ENCODE measurements at places on chromosomes 3 and 15.

DNA sequence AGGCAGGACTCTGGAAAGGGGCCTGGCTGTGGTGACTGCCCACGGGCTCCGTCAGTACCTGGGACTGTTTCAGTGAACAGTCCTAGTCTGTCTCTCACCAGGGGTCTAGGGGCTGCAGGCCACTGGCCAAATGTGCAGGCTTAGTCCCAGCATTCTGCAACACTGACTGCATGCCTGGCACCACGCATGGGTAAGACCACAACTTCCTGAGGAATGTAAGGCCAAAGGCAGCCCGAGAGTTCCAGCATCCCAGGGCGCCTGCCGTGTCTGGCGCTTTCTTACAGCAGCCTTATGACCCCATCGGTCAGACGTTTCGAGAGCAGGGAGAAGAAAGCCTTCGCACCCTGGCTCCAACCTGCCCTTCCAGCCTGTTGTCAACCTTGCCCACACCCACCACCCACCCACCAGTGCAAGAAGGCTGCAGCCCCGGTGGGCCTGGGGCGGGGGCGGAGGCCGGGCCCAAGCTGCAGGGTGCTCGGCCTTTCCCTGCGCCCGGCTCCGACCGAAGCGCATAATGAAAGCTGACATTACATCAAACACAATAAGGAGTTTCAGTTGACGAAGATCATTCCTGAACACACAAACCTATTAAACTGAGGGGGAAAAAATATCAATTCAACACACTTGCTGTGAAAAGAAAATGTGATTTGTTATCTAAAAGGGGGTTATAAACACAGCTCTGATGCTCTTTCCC, 29.5 kb upstream of the TMEM115 start:
- no peak for DNase-seq

GRCh38 chr3:12828751-12829150, 12.6 kb downstream of the RPL32 start:
- no peak for DNase-seq

DNA sequence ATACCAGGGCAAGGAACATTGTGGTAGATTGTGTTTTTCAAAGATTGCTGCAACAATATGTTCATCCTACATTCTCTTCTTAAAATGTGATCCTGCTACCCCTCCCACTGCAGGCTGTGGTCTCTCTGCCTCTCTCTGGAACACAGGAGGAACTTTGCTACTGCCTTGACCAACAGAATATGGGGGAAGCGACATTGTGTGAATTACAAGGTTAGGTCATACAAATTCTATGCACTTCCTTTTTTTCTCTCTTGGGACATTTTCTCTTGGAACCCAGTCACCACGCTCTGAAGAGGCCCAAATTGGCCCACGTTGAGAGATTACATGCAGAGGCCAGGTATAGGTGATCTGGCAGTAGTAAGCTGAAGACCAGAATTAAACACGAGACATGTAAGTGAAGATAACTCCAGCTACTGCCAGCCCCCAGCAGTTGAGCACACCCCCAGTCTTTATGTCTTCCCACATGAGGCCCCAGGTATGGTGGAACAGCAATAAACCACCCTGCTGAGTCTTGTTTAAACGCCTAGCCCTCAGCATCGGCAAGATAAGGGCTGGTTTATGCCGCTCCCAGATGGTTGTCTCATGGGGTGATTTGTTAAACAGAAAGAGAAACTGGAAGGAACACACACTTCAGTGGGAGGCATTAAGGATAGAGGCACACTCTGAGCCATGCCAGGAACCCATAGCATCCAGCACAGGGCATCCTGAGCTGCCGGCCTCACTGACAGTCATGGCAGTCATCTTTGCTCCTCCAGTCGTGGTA, 59.9 kb downstream of the FAM43A start:
- no peak for DNase-seq

DNA sequence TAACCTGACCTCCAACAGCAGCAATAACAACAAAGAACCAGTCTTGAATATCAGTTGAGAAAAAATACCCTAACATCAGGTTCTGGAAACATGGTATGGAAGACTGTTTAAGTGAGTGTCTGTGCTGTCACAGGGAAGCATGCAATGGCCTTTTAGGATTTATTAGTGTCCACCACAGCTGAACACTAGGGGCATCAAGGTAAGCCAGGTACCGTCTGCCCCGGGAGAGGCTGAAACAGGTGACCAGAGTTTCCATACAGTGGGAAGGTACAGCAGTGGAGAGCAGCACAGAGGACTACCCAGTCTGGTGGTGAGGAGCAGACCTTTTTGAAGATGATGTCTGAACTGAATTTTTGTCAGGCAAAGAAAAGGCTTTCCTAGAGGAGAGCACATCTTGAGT, 18.4 kb downstream of the ZDHHC23 start:
- no peak for DNase-seq

DNA sequence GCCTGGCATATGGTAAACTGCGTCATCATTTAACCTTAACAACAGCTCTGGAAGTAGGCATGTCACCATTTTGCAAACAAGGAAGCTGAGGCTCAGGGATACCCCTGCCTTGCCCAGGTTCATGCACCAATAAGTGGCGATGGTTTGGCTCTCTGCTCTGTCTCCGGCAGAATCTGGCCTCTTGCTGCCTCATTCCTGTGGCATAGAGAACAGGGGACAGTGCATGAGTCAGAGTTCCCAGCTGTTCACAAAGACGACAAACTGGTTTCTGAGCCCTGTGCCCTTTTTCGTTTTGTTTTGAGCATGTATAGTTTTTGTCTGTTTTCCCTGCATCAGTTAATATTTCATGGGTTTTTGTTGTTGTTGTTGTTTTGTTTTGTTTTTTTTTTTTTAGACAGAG, 236.8 kb downstream of the OPA1 start:
- no peak for DNase-seq

Data from CD4-positive, alpha-beta T cell treated with Interleukin-15 for 4 hours (primary cell).